ENCODE measurements at places on chromosomes 12 and 14. TPM values are rescaled to one million over a fixed set of nuclear protein-coding genes. Genes with fewer than 3 reads are reported as not detected.

DNA sequence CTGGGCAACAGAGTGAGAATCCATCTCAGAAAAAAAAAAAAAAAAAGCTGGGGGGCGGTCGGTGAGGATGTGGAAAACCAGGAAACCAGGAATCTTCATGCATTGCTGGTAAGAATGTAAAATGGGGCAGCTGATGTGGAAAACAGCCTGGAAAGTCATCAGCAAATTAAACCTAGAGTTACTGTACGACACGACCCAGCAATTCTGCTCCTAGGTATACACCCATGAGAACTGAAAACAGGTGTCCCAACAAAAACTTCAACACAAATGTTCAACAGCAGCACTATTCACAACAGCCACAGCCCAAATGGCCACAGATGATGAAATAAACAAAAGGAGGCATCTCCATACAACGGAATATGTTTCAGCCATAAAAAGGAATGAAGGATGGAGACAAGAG, 97.3 kb downstream of the NCOR2 start:
- no peak for DNase-seq

DNA sequence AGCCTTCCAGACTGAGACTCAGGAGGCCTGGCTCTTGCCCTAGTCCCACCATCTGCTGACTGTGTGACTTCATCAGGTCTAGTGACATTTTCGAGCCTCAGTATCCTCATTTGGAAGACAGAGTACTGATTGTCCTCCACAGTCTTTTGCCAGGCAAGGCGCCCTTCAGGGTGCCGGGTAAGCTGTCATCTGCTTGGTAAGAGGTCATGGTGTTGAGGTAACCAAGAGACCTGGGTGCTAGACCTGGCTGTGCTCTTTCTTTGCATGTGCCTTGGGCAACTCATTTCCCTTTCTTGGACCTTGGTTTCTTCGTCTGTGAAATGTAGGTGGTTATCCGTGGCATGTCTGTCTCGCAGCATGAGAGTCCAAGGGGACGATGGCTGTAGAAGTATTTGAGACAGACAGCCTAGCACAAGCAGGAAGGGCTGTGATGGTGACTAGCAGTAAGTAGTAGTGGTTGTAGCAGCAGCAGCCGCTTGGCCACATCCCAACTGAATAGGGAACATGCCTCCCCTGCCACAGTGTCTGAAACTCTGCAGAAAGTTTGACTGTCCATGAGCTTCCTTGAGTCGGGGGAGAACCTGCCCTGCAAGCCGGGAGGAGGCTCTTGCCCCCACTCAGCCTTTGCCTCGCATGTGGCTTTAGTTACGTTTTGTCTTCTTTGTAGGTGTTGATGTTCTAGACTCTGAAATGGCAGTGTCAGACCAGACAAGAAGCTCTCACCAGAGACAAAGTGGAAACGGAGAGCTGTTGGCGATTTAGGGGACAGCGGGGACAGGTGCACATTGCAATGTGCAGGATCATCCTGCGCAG, 40.3 kb downstream of the EVL start:
- DNase-seq: no peak

DNA sequence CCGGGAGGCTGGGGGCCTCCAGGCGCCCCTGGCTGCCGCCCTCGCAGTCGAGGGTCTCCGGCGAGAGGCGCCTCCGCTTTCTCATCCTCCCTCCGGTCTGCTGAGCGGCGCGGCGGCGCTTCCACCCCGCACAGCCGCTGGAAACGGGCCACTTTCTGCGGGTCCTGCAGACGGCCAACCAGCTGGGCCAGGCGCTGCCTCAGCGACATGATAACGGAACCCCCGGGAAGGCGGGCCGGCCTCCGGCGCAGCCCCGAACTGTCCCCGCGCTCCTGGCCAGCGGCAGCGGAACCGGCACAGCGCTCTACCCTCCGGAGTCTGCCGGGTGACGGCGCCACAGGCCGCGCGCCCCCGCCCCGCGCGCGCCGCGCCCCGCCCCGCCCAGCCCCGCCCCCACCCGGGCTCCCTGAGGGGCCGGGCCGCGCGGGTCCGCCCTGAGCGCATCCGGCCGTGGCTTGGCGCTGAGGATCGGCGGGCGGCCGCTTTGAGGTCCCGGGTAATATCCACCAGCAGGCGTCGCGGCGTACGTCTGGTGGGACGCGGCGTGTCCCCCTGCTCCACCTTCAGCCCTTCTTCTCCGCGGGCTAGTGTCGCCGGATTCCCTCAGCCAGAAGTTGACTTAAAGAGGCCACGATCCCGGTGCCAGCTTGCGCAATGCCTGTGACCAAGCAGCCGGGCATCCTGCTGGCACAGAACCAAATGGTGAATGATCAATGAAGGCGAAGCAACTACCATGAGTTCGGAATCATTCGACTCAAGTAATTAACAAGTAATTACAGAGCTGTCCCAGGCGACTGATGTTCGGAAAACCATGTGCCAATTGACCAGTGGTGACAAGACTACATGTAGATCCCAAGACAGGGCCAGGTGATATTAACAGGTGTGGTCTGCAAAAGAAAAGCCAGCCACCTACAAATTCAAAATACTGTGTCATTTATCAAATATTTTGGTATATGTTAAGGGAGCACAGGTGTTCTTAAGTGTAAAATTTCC, at the start of gene SGPP1:
SGPP1 (minus strand) TSS at position 330 of the 993 bp plus-strand sequence; CDS start at position 209, 121 bp downstream.
- peak; percentile 55 for DNase-seq

DNA sequence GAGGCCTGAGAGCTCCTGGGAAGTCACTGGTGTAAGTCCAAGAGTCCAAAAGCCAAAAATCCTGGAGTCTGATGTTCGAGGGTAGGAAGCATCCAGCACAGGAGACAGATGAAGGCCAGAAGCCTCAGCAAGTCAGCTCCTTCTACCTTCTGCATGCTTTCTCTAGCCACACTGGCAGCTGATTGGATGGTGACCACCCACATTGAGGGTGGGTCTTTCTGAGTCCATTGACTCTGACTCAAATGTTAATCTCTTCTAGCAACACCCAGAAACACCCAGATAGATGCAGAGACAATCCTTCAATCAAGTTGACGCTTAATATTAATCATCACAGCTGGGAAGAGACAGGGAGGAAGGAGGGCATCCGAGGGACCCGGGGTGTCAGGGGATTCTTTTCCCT, 305.8 kb downstream of the AACS start:
- DNase-seq: no peak

- no peak for DNase-seq
Measured at GRCh38 chr14:104195878-104196277, 57.5 kb downstream of the KIF26A start.

DNA sequence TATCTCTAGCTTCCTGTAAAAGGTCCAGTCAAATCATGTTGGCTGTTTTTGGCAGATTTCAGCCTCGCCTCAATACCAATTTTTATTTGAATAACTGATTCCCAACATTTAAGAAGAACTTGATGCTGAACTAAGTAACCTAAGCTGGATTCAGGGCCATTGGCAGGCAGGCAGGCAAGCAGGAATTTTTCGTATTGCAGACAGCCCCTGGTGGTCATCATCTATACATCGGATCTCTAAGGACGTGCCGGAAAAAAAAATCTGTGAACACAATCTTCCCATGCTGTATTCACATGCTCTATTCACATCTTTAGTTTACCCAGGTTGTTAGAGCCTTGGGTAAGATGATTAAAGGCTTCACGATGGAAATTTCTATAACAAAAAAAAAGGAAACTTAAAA, 7.0 kb downstream of the VCPKMT start:
- peak; percentile 35 for DNase-seq

DNA sequence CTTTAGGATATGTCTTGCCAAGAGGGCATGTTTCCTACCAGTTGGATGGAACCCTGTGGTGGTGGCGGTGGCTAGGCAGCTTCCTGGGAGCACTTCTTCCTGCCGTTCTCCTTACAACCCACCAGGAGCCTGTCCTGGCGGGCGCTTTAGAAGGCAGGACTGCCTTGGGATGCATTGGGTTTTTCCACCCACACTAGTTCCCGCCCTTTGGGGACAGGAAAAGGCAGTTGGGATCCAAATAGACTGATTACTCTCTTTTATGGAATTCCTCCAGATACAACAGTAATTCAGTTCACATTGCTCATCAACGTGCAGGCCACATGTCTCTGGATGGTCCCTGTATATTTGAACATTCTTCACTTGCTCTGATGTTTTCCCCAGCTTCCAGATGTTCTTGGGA, 305.7 kb upstream of the SSTR1 start:
- DNase-seq: peak; percentile 65

DNA sequence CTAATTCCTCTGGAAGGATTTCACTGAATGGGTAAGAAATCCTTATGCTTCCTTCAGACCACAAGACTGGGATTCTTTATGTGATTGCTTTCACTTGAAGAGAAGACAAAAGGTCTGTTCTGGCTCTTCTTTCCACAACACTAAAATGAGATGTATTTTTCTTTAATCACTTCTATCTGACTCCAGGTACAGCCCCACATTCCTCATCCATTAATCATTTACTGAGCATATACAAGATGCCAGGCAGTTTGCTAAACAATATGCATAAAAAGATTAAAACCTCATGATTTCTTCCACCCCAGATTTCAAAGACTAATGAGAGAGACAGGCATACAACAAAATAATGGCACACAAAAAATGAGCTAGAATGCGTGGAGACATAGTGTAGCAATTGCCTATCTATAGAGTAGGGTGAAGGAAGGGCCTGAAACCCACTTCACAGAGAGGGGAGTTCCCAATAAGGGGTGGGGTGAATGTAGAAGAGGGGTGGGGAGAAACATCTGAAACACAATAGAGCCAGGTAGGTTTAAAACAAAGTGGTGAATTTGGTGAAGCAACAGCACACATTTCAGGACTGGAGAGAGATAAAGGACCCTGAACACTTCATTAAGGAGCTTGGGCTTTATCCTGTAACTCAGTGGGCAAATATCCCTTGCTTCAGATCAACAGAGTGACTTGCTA, 65.1 kb upstream of the PRB2 start:
- no peak for DNase-seq

DNA sequence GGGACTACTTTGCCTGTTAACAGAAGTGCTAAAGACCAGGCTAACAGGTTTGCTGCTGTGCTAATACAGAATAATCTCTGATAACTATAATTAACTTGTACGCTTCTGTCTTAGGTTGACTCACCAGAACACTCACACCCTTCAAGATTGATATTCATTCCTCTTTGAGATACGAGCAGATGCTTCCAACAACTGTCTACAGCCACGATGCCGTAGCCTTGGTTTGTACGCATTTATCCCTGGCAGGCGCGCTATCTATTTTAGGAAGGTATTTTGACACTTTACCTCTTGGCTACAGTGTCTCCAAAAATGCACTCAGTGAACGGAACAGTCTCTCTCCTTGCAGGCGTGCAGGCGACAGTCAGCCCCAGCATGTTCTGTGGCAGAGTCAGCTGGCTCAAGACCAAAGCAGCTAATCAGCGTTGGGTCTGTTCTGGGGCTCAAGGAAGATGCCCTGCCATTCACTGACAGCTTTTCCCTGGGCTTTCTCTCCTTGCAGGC, 146.4 kb upstream of the PRICKLE1 start:
- DNase-seq: no peak

GRCh38 chr14:91038439-91038838, 22.0 kb downstream of the RPS6KA5 start:
- DNase-seq: no peak

GRCh38 chr12:7354529-7354928, 50.7 kb downstream of the ACSM4 start:
- DNase-seq: no peak

- no peak for DNase-seq
Measured at GRCh38 chr12:20426191-20426590, 57.9 kb downstream of the PDE3A start.

- no peak for DNase-seq
Measured at GRCh38 chr12:30044206-30044605, 260.5 kb upstream of the TMTC1 start.

- DNase-seq: no peak
Measured at GRCh38 chr14:67917006-67917405, 97.4 kb downstream of the RAD51B start.

- DNase-seq: no peak
Measured at GRCh38 chr12:47888153-47888819, 16.5 kb downstream of the VDR start.

GRCh38 chr12:125135906-125136305, 70.7 kb downstream of the AACS start:
- no peak for DNase-seq

- no peak for DNase-seq
Measured at GRCh38 chr12:27806259-27806658, 26.2 kb upstream of the MANSC4 start.

DNA sequence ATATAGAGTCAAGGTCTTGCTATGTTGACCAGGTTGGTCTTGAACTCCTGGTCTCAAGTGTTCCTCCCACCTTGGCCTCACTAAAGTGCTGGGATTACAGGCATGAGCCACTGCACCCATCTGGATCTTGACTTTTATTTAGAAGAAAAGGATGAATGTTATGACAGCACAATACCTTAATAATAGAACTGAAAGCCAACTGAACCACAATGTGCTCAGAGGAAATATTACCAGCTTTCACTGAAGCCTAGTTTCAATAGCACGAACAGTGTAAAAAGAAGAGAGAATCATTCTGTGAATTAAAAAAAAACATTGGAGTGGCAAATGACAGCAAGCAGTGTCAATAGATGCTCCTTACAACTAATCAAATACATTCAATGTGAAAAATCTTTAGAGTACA, 239.2 kb upstream of the RMST start:
- DNase-seq: no peak

GRCh38 chr12:90124289-90124688, 415.7 kb upstream of the ATP2B1 start:
- DNase-seq: no peak

DNA sequence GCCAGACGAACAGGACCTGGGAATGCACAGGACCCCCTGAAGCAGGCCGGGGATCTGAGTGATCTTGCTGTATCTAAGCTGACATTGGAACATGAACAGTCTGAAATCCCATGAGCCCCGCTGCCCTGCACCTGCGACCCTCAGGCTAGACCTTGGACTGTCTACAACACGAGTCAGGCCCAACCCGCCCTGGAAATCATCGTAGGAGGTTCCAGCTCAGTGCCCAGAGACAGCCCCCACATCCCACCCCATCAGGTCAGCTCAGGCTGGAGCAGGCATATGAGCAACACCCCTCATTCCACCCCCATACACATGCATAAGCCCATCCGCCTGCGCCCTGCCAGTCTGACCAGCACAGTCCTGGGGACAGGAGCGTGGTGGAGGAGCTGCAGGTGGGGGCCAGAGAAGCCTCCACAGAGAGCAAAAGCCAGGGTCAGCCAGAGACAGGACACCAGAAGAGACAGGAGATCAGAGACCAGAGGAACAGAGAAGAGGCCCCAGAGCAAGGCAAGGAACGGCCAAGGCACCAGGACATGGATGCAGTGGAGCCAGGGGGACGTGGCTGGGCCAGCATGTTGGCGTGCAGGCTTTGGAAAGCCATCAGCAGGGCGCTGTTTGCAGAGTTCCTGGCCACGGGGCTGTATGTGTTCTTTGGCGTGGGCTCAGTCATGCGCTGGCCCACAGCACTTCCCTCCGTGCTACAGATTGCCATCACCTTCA, at the start of gene AQP6:
AQP6 (plus strand) TSS at position 307 of the 720 bp plus-strand sequence; CDS start at position 534, 227 bp downstream.
- no peak for DNase-seq

Gene TSPAN8
- not detected for total RNA-seq

Gene DEPDC4
- total RNA-seq: 0.72 TPM

Gene RNASE3
- total RNA-seq: not detected

Gene AMIGO2
- total RNA-seq: 31.7 TPM

Gene SERPINA10
- not detected for total RNA-seq

Gene EPS8
- total RNA-seq: 102 TPM

Gene RNASE7
- total RNA-seq: not detected

Gene SOS2
- 10.9 TPM for total RNA-seq

Gene PRICKLE1
- total RNA-seq: 21.3 TPM

Gene OSGEP
- 38.0 TPM for total RNA-seq

Gene POLR3B
- 15.4 TPM for total RNA-seq

Gene SCAF11
- total RNA-seq: 90.3 TPM

Gene CLEC6A
- total RNA-seq: not detected

Measured in IMR-90 (cell line).